ENCODE measurements at places on chromosomes 4 and X.

DNA sequence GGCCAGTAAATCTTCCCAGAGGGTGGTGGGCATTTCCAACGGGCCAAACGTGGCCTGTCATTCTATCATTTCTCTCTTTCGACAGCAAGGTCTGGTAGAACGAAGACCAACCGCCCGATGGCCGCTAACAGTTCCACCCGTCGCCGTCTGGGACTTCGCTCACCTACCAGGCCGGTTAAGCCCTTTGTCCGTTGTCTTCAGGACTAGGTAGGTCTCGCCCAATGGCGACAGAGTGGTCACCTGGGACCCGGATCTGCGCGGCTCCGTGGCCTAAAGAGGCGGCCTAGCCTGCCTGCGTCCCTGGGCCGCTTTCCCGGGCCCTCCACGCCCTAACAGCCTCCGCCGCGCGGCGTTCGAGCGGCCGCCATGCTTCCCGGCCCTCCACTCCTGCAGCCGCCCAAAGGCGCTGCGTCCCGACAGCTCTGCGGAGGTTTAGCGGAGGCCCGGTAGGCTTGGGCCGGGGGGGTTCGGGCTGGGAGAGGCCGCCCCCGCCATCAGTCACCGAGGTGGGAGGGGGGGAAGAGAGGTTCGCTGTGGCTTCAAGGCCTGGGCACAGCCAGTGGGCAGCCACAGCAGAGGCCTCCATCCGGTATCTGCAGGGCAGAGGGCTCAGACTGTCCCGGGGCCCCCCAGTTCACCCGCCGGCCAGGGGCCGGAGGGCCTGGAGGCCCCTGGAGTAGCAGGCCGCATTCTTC is 194.0 kb upstream of the BRWD3 start:
- no peak for DNase-seq

DNA sequence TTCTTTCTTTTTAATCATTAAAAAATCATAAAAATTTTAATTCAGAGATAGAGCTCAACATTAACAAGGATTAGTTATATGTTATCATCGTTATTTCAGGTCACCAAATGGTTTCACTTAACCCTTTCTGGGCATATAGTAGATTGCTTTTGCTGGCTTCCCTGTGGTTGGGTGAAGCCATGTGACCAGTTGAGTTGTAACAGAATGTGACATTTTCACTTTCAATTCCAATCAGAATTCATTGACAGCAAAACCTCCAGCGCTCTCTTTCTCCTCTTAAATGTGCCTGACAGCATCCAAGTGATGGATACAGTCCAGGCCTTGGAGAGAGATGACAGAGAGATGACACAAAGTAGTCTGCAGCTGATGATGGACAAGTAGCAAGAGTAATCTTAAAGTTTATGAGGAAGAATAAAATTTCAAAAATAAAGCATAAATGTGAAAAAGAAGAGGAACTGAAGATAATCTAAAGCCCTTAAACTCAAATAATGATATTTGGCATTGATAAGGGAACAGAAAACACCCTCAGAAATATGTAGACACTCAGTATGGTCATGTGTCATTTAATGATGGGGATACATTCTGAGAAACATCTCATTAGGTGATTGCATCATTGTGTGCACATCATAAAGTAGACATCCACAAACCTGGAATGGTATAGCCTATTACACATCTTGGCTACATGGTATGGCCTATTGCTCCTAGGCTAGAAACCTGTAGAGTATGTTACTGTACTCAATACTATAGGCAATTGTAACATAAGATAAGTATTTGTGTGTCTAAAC is 92.3 kb upstream of the QRFPR start:
- no peak for DNase-seq

GRCh38 chr4:52203351-52203750 is 152.2 kb downstream of the SPATA18 start:
- DNase-seq = no peak

DNA sequence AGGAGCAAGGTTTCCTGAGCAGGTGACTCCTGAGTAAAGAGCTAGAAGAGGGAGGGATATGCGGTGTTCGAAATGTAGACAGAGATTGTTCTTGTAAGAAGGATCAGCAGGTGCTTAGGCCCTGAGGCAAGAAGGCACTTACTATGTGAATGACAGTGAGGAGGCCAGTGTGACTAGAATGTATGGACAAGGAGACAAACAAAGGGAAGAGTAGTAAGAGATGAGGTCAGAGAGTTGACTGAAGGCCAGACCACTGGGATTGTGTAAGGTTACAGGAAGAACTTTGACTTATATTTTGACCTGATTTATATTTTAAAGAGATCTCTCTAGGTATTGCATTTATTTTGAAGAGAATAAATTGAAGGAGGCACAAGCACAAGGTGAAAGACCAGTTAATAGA is 118.4 kb upstream of the ENPEP start:
- no peak for DNase-seq

- no peak for DNase-seq
These were observed 22.5 kb downstream of the MID1 start for GRCh38 chrX:10597871-10598270.

DNA sequence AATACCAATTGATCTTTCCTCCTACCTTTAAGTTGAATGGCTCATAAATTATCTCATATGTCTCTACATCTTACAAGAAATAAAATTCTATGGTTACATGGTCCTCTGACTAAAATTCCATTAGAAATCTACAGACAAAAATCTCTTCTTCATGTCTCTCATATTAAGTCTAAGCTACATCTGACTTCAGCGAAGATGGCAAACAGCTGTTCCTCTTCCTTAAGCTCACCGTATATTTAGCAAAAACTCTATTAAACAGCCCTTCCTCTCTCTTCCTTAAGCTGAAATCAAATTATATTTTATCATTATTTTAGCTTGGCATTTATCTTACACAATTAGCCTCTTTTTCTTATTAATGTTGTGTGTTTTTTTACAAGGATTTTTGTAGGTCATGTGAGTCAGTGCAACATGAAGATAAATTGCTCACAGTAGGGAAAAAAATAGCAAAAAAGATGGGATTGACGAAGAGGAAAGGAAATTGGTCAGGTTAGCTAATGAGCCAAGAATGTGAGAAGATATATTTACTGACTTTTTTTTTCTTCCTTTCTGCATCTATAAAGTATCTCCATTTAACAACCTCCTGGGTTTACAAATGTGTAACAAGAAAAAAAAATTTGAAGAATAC is 2412.8 kb downstream of the ARAP2 start:
- no peak for DNase-seq

- no peak for DNase-seq
These were observed 47.9 kb upstream of the TSPAN5 start for GRCh38 chr4:98706200-98706813.

DNA sequence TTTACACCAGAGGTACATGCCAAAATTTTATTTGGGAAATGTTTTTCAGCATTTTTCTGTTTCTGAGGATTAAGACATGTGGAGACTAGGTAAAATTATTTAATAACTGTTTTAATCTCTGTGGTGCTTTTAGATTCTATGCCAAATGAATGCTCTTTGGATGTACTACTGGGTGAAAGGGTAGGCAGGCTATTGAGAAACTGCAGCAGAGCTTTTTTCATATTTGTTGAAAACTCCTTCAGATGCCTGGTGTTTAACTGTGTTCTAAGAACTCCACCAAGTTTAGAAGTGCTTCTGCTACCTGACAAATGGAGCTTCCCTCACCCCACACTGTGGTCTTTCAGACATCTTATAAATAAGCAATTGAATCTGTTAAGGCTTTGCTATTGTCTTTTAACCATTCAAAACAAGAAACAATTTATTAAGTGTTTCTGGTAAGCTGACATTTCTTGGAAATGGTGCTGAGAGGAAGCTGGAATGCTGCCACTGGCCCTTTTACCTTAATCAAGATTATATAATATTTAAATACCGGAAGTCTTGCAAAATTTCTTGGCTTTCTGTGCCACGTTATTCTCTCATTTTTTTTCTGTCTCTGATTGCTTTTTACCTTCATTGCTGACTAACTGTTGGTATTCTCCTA is 51.2 kb upstream of the CYSLTR1 start:
- DNase-seq = no peak

DNA sequence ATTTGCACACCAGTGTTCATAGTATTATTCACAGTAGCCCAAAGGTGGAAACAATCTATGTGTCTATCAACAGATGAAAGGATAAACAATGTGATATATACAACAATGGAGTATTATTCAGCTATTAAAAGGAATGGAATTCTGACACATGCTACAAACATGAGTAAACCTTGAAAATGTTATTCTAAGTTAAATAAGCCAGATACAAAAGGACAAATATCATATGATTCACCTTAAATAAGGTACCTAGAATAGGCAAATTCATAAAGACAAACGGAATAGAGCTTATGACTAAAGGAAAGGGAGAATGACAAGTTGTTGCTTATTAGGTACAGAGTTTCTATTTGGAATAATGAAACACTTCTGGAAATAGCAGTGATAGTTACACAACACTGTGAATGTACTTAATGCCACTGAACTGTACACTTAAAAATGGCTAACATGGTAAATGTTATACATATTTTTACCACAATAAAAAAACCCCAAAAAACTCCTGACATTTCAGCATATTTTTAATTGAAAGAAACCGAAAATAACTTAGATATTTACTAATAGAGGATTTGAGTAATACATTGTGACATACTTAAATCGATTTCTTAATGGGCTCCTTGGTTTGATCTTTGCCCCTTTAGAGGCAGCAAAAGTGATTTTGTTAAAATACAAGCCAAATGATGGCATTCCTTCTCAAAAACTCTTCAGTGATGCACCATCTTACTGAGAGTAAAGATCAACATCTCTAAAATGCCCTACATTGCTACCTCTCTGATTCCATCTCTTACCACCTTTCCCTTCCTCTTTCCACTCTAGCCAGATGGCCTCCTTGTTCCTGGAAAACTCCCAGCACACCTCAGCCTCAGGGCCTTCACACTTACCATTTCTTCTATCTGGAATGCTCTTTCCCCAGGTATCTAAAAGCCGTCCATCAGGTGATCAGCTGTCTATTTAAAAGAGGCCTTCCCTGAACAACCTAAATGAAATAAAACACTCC is 8.6 kb upstream of the CYP2U1 start:
- no peak for DNase-seq

DNA sequence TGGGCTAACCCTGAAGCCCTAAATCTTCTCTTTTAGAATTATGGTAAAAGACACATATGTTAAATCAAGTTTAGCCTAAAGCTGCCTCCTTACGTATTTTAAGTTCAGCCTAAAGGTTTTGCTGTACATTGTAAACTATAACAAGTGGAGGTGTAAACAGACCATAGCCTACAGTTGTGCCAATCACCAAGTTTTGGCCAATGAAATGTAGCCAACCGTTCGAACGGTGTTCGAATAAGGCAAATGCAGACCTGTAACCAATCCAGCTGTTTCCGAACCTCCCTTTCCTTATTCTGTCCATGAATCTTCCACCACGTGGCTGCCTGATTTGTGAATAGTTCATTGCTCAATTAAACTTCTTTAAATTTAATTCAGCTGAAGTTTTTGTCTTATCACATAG is 52.1 kb upstream of the TBC1D9 start:
- no peak for DNase-seq

DNA sequence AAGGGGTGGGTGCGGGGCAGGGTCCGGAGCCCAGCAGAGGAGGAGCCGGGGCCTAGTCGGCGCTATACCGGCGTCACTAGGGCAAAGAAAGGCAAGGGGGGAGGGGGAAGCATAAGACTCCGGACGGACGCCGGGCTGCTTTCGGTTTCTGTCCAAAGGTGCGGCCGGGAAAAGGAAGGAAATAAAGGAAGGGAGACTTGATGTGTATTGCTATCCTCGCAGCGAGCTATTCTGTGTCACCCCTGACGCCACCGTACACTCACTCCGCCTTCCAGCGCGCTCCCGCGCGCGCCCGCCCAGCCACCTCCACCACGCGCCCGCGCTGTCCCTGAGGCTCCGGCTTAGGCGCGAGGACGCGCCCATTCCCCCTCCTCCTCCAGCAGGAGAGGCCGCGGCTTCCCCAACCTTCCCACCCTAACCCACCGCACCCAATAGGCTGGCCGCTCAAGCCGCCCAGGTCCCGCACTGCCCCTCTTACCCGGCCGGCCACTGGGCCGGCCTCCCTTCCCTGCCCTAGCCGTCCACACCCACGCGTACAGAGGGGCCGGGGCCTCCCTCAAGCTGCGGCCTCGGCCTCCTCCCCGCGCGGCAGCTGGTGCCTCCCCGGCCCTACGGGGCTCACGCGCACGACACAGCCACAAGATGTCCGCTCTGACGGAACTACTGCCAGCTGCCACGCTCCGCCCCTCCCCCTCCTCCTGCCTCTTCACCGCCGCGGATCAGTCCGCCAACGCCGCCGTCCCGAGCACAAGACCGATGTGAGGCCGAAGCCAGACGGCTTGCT is at the start of gene UBE2D3:
Gene UBE2D3, minus strand, starts transcription at position 662 of the 784 bp plus-strand sequence. CDS start 1,043 bp downstream, outside the sequence.
- peak; percentile 97 for DNase-seq

- no peak for DNase-seq
These were observed 46.1 kb downstream of the C4orf46 start for GRCh38 chr4:158625544-158625943.

DNA sequence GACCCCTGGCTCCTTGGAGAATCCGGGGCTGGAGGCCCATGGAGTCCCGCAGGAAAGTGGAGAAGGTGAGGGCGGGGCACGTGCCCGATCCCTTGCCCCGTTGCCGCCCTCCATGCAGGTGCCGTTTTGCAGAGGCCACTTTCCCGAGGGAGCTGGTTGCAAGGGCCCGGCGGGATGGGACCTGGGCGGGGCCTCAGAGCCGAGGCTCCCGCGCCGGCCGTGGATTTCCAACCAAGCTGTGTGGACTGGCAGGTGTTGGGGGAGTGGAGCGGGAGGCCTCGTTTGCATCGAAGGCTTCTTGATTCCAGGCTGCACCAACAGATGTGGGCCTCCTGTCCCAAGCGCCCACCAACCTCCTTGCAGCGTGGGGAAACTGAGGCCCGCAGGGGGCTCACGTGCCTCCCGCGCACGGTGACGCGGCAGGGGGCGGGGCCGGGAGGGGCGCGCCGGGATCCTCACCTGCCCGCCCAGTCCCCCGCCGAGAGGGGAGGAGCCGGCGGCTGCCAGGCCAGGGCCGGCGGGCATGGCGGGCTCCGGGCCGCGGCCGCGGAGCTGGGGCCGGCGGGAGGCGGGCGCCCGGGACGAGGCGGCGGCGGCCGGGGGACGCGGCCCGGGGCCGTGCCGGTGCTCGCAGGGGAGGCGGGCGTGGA is 24.9 kb downstream of the SH3BP2 start:
- DNase-seq = no peak

- DNase-seq = no peak
These were observed 3.6 kb downstream of the NEIL3 start for GRCh38 chr4:177313263-177313662.

- no peak for DNase-seq
These were observed 708.3 kb downstream of the STIM2 start for GRCh38 chr4:27568952-27569319.

DNA sequence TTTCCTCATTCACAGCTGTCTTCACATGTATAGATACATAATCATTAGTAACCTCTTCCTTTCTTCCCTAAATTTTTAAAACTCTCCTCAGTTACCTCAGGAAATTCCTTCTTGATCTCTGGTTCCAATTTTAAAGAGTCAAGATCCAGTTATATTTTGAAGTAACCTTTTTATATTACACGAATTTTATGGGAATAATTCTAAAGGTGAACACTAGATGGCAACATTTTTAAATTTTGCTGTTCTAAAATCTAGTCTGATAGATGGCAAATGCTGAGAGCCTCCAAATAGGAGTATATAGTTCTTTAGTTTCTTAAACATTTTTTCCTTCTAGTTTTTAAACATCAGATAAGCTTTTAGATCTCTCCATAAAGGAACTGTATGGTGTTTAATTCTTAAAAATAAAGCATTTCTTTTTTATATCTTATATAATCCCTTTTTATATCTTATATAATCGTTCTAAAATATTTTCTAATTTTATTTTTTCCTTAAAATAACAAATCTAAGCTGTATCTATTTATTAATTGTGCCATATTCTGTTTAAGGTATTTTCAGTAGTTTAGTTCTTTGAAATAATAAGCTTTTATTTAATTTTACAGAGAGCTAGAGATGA is 37.9 kb upstream of the PAPSS1 start:
- no peak for DNase-seq

- peak; percentile 43 for DNase-seq
These were observed 82.8 kb downstream of the CPZ start for GRCh38 chr4:8675383-8675782.
